ENCODE measurements at places on chromosomes 5 and 9.

GRCh38 chr5:127988146-127988760 lies 95.3 kb upstream of the SLC12A2 start:
- DNase-seq: no peak

DNA sequence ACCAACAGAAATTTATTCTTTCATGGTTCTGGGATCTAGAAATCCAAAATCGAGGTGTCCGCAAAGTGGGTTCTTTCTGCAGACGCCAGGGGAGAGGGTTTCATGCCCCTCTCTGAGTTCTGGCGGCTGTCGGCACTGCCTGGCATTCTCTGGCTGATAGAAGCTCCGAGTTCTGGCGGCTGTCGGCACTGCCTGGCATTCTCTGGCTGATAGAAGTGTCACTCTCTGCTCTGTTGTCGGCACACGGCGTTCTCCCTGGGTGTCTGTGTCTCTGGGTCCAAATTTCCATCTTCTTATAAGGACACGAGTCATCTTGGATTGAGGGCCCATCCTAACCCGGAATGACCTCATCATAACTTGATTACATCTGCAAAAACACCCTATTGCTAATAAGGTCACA lies 7.6 kb downstream of the GFI1B start:
- no peak for DNase-seq

- no peak for DNase-seq
Measured at GRCh38 chr9:69771775-69772418, 12.1 kb upstream of the PTAR1 start.

GRCh38 chr5:33769968-33770367 lies 121.8 kb downstream of the ADAMTS12 start:
- no peak for DNase-seq

- no peak for DNase-seq
Measured at GRCh38 chr5:154242964-154243376, 52.4 kb downstream of the GALNT10 start.

DNA sequence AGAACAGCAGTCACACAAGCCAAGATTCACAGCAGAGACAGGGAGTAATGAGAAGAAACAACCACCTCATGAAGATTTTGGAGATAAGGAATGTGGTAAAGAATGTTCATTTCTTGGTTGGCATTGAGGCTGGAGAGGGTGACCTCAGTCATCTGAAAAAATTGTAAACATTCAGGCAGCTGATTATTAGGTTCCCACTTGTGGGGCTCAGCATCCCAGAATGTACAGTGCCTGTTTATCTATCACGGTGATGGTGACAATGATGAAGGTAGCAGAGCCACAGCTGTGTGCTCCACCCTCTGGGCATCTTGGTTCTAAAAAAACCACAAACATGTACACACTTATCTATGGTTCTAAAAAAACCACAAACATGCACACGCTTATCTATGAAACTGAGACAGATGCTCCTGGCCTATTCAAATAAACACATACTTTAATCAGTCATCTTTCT lies 143.9 kb upstream of the MOCS2 start:
- DNase-seq: no peak

DNA sequence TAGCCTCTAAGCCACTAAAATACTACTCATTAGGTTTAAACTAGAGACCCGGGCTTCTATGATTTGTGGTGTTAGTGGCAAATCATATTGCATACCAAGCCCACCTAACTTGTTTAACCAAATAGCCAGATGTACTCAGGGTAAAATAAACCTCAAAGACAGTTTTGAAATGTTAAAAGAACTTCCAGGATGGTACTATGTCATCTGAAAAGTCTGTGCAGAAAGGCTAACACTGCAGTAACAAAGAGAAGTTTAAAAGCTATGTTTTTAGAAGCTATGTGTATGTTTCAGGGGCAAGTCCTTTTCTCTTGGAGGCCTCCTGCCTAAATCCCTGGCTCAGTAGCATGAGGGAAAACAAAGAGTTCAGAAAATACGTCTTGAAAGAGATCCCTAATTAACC lies 84.9 kb upstream of the IL7R start:
- no peak for DNase-seq

DNA sequence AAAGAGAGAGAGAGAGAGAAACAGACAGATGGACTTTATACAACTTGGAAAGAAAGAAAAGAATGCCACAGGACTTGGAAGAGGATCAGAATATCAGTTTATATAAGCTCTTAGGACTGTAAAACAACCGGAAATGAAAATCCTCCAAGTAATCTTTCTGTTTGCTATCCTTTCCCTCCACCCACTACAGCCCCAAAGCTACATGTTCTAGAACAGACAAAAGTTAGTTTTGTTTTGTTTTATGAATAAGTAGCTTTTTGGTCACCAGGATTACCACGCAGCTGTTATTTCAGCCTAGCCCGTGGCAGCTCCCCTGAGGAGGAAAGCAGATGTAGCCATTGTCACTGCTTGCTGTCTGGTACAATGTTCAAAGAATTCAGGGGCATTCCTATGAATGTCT lies 66.6 kb downstream of the SH3TC2 start:
- DNase-seq: no peak

DNA sequence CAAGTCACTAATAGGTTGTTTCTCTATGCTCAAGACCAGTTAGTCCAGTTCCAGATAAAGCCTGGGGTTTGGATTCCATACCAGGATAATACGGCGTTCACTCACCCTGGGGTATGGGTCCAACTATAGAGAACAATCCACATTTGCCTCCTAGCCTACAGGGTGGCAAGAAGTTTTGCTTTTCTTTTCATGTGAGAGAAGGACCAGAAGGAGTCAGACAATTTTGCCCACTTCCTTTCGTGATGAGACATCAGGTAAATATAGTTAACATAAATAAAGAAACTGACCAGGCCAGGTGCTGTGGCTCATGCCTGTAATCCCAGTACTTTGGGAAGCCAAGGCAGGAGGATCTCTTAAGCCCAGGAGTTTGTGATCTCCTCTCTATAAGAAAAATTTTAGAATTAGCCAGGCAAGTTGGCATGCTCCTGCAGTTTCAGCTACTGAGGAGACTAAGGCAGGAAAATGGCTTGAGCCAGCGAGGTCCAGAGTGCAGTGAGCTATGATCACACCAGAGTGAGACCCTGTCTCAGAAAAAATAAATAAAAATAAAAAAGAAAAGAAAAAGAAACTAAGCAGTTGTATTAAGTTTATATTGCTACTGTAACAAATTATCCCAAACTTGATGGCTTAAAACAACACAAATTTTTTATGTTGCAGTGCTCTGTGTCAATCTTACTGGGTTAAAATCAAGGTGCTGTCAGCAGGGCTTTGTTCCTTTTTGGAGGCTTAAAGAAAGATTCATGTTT lies 7.5 kb upstream of the REEP5 start:
- no peak for DNase-seq

DNA sequence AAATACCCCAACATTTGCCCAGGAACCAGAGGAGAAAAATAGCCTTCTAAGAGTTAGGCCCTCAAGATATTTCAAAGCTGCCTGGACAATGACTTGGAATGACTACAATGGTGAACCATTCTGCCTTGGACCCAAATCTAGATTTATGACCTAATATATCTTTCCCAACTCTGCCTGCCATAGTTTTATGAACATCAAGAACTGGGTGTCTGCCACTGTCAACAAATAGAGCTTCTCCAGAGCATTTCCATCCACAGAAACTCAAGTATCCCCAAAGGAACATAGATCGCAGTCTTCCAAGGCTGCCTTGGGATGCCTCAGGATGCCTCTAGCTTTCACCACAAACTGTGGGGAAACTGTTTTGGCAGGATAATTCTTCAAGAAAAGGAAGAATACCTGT lies 48.2 kb upstream of the NFIB start:
- DNase-seq: no peak

- DNase-seq: no peak
Measured at GRCh38 chr5:131355971-131356528, 92.2 kb downstream of the CDC42SE2 start.

DNA sequence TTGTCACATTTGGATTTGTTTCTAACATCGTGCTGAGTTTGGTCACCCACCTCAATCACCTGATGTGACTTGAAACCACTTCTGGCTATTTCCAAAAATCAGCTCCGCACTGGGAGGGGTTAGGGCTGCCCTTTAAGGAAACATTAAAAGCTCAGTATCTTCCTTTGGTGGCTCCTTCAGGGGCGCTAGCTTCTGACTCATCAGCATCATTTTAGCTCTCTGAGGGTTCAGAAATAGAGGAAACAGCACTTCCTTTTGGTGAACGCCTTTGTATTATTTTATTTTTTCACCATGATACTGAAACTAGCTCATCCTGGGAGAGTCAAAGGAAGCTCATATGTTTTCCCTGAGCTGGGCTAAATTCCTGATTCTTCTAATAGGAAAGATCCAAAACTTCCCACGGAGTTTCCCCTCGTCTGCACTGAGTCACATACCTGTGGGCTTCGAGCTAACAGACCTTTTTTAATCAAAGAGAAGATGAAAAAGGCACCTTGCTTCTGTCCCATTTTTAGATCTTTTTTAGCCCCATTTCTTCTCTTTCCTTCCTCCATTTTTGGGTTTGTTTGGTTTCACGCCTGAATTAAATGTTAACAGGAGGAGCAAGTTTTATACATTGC lies 48.2 kb downstream of the ROPN1L start:
- DNase-seq: no peak

GRCh38 chr9:128722380-128723351 lies 1.3 kb downstream of the ZDHHC12 start:
- no peak for DNase-seq

DNA sequence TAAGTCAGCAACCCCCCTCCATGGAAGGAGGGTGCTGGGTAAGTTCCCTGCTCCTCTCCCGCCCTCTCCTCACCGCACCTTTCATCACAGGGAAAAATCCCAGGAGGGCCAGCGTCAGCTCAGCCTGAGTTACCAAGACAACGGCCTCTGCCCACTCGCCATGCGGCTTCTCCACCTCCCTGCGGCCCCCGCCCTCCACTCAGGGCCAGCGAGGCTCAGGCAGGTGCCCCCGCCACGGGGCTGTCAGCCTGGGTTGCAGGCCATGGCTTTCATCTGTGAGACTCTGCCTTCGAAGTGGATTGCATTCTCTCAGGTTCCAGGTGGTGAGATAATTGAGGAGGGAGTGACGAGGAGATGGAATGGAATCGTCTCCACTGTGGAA lies 27.2 kb upstream of the LAMC3 start:
- DNase-seq: no peak

- DNase-seq: no peak
Measured at GRCh38 chr5:9557696-9558095, 11.8 kb upstream of the SEMA5A start.

GRCh38 chr9:17744786-17745185 lies 165.9 kb downstream of the SH3GL2 start:
- no peak for DNase-seq

- no peak for DNase-seq
Measured at GRCh38 chr5:9495121-9495520, 50.8 kb downstream of the SEMA5A start.

- DNase-seq: no peak
Measured at GRCh38 chr9:68998812-68999211, 15.1 kb downstream of the PRKACG start.

DNA sequence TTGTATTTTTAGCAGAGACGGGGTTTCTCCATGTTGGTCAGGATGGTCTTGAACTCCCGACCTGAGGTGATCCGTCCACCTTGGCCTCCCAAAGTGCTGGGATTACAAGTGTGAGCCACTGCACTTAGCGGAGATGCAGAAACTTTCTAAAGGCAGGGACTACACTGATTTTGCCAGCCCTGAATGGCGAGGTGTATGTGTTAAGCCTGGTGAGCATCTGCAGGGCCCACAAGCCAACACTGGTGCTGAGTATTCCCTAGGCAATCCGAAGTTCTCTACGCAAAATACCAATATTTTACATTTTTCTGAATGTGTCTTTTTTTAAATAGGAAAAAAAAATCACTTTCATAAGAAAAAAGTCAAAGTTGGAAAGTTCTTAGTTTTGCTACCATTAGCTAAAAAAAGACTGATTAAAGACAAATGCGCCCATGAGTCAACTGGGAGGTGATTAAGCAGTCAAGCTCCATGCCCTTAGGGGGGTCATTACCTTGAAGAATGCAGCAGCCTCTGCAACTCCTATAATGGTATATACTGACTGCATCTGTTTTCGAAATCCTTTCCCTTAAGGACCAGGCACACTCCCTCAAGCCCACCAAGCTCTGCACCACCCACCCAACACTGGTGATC lies 502.8 kb downstream of the BNC2 start:
- no peak for DNase-seq

DNA sequence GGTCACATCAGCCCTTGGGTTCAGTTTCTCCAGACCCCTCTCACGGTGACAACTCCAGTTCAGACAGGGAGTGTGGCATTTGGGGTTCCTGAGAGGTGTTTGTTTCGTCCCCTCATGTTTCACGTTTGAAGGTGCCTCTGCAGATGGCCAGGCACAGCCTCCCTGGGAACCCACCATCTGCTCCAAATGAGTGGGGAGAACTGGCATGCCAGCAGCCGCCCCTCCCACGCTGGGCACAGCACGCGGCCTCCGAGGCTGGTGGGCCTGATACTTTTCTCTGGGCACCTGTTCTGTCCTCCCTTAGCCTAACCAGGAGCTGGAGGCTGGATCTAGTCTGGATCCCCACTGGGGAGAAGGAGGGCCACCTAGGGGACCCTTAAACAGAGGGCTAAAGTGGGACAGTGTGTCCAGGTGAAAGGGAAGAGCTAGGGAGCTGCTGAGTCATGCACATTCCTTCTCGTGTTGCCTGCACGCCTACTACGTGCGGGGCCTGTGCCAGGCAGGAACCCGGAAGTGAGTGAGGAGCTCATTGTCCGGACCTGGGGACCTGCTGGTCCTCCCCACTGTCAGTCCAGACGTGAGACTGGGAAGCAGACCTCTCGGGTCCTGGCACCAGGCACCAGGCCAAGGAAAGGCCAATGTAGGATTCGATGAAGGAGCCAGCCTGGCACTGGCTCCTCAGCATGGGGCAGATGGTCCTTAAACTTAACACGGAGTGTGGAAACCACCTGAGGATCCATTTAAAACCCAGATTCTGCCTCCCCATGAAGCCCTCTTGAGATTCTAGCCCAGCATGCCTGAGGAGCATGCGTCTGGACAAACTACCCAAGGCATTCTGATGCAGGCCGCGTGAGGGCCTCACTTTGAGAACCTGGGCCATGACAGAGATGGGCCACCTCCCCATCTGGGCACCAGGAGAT lies 11.7 kb downstream of the DNM1 start:
- DNase-seq: no peak

- no peak for DNase-seq
Measured at GRCh38 chr5:158013303-158013702, 154.4 kb upstream of the CLINT1 start.

GRCh38 chr9:78725503-78725902 lies 428.6 kb downstream of the PSAT1 start:
- DNase-seq: no peak

DNA sequence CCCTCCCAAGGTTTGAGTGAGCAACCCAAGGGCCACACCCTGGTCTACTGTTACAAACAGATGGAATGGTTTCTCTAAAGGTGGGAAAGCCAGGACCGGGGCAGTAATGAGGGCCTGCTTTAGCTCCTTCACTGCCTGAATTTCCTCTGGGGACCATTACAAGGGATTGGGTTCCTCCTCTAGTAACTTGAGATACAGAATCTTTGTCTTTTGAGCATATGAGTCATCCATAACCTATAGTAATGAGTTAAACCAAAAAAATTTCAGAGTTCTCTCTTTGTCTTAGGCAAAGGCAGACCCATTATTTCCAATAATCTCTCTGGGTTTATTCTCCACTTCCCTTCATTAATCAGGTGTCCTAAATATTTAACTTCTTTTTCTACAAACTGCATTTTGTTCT lies 618.8 kb downstream of the HINT1 start:
- no peak for DNase-seq
